ENCODE measurements at places on chromosomes 11 and 22. TPM values are rescaled to one million over a fixed set of nuclear protein-coding genes. Genes with fewer than 3 reads are reported as not detected.
A peak's percentile ranks its signal among the peaks of the same experiment; 100 is the strongest.

DNA sequence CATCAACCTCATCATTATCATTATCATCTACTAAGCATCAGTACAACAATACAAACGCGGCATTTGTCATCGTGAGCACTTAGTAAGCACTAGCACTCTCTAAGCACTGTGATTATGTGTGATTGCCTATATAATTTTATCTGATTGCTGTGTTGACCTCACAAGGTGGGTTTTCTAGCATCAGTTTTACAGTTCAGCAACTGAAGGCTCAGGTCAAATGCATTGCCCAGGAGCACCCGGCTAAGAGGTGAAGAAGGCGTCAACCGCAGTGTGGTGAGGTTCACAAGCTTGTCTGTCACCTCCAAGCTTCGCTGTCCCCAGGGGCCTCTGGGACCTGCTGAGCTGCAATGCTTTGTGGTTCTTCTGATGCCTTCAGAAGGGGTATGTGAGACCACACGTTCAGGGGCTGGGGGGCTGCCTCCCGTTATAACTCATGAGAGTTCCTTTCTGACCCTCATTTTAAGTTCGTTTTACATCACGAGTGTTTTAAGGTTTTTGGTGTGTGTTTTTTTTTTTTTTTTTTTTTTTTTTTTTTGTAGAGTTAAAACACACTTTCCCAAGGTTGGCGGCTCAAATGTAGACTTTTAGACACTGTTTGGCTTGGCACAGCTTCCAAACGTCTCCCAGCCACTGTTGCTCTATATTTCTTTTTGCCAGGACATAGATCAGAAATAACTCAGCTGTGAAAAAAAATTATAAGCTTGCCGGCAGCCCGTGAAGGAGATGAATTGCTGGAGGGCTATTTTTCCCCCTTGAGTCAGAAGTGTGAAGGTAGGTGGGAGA is 33.8 kb upstream of the SCUBE1 start:
- no peak for DNase-seq

DNA sequence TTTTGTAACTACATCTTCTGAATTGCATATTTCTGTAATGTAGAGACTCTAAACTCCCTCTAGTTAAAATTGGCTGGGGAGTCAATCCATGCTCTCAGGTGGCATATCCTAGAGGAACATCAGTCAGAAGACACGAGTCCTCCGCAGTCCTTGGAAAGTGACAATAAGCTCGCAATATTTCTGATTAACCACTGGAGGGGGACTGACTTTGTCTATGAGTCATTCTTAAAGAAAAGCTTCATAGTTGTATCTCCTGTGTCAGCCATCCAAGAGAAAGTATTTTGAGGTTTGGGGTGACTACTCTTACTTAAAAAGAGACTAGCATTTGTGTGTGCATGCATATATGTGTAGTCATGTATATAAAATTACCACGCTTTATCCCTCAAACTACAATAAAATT is 60.2 kb downstream of the SLN start:
- no peak for DNase-seq

DNA sequence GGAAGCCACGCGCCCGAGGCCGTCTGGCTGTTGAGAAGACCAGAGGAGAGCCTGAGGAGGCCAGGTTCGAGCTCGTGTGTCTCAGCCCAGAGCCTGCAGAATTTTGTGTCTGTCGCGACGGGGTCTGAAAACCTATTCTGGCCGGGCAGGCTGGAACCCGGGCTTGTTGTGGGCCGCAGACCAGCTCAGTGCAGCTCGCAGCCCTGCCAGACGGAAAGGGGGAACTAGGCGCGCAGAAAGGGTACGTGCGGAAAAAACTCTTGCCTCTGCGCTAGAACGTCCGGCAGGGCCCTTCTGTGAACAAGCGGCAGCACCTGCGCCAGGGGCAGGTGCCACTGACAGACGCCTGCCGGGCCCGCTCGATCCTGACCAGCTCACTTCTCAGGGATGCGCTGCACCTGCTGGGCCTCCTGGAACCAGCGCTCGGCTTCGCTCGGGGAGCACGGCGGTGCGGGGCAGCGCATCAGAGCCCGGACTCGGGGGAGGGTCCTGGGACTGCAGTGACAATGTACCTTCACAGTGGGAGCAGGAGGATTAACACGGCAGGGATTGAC is 409.3 kb downstream of the BRD1 start:
- no peak for DNase-seq

DNA sequence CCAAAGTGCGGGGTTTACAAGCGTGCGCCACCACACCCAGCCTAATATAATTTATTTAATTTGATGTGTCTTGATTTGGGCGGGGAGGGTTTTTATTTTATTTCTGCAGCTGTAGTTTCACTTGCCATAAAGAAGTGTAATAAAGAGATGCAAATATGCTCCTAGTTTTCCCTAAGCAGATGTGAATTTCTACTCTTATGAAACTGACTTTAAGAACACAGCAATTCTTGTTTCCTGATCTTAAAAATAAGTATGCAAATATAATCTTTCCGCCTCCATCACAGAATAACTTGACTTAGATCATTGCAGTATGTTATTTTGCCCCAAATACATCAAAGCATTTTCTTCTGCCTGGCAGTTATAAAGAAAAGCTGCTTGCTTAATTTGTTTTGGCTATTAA is 4.4 kb downstream of the SPCS2 start:
- DNase-seq: no peak

- DNase-seq: no peak
Observed at GRCh38 chr11:107683061-107683460, 28.8 kb downstream of the SLN start.

- no peak for DNase-seq
Observed at GRCh38 chr11:114953039-114953438, 274.7 kb downstream of the NXPE2 start.

DNA sequence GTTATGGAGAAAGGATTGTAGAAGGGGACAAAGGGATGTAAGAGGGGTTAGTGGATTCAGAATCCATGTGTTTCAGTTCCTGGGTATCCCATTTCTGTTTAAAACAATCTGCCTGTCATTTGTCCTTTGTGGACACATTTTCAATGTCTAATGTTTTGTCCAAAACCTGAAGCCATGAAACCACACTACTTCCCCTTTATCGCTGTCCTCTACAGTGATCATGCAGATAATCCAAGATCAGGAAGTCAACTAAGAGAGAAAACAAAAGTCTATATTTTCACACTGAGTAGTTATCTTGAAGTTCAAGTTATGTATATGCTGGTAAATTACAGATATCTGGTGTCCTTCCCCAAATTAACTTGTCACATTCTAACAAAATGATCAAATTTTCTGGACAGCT is 457.0 kb downstream of the NTM start:
- DNase-seq: no peak

GRCh38 chr11:14784230-14784629 is 107.8 kb downstream of the CYP2R1 start:
- no peak for DNase-seq

- DNase-seq: no peak
Observed at GRCh38 chr22:50469377-50470305, 5.2 kb downstream of the SBF1 start.

DNA sequence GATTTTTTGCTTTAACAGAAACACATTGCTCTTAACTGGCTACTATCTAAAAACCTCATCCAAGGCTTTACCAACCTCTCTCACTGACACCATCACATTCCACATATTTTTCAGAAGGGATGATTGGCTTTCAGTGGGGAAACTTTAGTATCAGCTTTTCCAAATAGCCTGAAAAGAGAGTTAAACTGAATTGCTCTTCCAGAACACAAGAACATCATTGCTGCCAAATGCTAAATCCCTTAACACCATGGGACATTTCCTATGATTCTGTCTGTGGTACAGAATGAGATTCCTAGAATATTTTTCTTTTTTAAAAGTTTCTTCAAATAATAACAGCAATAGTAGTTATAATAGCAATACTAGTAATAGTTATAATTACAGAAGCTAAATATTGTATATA is 45.4 kb downstream of the SOX6 start:
- DNase-seq: no peak

GRCh38 chr22:49765951-49766350 is 61.7 kb downstream of the BRD1 start:
- no peak for DNase-seq

DNA sequence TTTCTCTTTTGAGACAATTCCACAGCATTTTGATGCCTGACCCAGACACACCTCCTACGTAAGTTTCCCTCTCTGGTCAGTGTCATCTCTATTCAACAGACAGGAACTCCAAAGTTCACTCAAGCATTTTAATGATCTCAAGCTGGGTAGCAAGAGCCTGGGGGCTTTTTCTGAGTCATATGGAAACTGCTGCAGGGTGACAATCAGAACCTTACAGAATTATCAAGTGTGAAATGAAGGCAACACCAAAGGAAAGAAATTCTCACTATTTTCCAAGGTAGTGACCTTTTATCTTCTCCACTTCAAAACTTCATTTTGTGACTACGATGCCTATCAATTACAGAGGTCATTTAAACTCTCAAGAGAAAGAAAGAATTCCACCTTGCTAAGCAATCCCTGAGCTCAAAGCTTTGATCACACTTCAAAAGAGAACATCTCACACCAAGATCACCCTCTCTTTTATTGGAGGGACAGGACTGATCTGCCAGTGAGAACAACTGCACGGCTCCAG is 229.0 kb upstream of the ZC3H12C start:
- no peak for DNase-seq

DNA sequence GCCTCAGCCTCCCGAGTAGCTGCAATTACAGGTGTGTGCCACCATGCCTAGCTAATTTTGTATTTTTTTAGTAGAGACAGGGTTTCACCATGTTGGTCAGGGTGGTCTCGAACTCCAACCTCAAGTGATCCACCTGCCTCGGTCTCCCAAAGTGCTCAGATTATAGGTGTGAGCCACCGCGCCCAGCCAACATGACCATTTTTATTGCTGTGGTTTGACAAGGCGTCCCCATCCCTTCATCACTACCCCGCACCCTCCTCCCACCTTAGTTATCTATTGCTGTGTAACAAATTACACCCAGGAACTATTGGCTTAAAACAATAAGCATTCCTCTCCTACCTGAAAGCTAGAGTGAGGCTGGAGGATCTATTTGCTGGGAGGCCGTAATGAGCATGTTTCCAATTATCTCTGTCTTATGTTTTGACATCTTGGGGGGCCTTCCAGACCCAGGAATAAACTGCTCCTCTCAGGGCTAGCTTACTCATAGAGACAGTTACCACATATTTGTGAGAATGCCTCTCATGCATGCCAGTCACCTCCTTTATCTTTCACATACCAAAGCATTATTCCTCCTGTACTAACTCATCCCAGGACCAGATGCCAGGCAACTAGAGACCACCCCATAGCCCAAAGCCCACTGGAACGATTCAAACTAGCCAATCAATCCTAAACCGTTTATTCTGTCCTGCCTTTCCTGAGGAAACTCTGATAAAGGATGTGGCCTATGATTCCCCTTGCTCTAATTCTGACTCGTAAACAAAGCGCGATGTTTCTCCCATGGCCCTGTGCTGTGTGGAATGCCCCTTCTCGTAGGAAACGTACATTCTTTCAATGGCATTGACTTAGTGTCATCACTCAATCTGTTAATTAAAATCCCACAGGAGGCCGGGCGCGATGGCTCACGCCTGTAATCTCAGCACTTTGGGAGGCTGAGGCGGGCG is 19.4 kb downstream of the SNU13 start:
- DNase-seq: peak; percentile 39

DNA sequence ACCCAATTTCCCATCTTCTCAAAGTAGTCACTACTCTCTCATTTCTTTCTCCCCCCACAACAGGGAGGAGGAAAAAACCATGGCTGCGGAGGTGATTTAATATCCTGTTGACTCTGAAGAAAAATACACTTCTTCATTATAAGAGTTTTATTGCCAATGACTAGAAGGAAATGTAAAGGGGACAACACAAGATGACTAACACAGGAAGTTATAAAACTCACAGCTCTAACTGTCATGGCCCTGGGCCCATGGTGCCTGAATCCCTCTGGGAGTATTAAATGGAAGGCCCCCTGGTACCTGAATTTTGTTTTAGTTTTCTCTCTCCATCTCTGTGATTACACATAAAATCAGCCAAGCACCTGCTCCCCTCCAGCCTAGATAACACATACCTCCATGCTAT is 352.8 kb upstream of the FAT3 start:
- no peak for DNase-seq

- peak; percentile 93 for DNase-seq
Observed at GRCh38 chr11:129143335-129143734, 48.8 kb downstream of the ARHGAP32 start.

GRCh38 chr22:40547729-40548143 is 88.8 kb downstream of the MRTFA start:
- DNase-seq: no peak

- DNase-seq: no peak
Observed at GRCh38 chr11:17735818-17736578, 1.4 kb downstream of the KCNC1 start.

DNA sequence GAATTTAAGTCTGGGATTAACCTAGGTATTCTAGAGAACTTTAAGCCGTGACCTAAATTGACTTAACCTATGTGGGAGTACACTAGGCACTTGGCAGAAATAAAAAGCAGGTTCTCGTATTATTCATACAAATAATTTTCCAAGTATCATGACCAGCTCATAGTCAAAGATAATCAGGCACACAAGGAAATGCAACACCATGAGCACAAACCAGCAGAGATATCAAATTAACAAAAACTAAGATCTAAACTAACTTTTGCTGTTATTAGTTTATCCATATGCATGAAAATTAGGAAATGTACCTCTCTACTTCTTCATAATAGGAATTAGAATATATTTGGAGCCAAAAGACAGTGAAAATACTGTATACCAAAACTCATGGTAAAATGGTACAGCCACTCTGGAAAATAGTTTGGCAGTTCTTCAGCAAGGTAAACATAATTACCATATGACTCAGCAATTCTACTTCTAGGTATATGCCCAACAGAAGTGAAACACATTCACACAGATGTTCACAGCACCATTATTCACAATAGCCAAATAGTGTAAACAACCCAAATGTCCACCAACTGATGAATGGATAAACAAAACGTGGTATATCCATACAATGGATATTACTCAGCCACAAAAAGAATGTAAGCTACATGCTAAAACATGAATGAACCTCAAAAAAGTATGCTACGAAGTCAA is 154.1 kb downstream of the ENTHD1 start:
- DNase-seq: no peak

Gene MMP1
- 41.2 TPM for polyA plus RNA-seq

Gene POU2F3
- polyA plus RNA-seq: 0.05 TPM

Gene RAB36
- polyA plus RNA-seq: 3.5 TPM

Gene PLXNB2
- polyA plus RNA-seq: 110 TPM

Gene TSSK2
- polyA plus RNA-seq: not detected

Gene YAP1
- polyA plus RNA-seq: 144 TPM

Gene FGF19
- not detected for polyA plus RNA-seq

Gene SMTNL1
- polyA plus RNA-seq: not detected

Gene TREH
- not detected for polyA plus RNA-seq

Gene SLC22A25
- not detected for polyA plus RNA-seq
